ENCODE measurements at places on chromosomes 13 and 19.

- DNase-seq: no peak
Measured at GRCh38 chr13:38160131-38160530, 189.5 kb upstream of the UFM1 start.

DNA sequence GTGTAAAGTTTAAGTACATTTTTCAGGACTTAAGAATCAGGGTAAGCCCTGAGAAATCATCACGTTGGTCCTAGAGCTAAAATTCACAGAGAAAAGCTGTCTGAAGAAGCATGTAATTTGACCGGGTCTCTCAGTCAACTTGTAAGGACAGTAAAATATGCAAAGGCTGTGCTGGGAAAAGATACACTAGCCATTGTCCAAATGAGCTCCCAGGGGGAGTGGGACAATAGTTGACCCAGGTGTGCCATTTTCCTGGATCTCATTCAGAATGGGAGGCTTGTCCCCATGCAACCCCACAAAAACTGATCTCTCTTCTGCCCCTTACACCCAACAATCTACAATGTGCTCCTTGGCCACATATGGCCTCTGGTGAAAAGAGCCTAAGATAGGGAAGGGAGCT is 437.9 kb downstream of the KLF12 start:
- no peak for DNase-seq

- DNase-seq: no peak
Measured at GRCh38 chr19:49704888-49705642, 14.1 kb downstream of the CPT1C start.

GRCh38 chr13:99646866-99647595 is 145.8 kb downstream of the TM9SF2 start:
- DNase-seq: no peak

DNA sequence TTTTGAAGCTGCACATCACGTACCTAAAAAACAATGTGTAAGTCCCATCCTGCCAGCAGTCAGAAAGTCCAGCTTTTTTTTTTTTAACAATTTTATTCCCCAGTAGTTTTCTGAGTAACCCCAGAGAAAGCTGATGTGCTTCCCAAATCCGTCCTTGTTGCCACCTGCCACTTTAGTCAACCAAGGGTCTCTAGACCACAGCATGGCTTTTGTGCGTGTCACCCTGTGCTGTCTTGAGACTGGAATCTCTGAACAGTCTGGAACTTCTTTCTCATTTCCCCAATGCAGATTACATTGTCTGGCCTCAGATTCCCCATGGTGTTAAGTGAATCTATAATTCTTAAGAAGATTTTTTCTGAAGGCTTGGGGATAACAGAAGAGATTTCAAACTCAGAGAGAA is 289.2 kb upstream of the KLF12 start:
- no peak for DNase-seq

- DNase-seq: peak; percentile 49
Measured at GRCh38 chr13:47287291-47287751, 390.5 kb upstream of the HTR2A start.
